ENCODE measurements at places on chromosomes 13 and 19.

- DNase-seq = peak; percentile 81
Measured at GRCh38 chr19:53076984-53077383, 26.2 kb downstream of the ZNF160 start.

DNA sequence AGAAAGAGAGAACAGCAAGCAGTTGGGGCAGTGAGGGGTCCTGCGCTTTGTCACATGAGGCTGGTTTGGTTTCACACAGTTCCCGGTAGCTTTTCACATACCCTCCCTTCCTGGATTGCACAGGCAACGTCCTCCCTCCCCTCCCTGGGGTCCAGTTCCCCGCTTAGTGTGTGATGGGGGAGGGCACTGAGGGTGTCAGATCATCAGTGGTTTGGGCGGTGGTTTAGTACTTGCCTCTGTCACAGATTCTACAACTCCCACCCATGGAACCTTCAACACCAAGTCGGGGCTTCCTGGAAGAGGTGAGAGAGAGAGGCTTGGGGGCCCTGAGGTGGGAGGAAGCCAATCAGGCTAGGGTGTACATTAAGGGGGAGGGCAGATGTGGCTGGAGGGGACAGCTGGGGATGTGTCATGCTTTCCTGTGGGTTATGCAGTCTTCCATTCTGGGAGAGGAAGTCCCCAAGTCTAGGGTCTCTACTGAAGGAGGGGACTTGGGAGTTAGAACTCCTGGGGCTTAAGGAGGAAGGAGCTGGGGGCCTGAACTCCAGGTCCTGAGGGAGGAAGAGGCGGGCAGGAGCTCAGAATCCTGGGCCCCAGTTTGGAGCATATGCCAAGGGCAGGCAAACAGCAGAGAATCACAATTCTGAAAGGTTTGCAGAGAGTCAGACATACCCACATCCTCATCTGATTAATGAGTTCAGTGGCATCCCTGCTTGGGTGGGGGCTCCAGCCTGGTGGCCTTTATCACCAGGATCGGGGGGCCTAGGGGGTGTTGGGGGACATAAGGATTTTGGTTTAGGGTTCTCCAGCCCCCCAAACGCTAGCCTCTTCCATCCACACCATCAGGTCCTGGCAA lies at the start of gene NKG7:
NKG7 (minus strand) TSS at position 6 of the 856 bp plus-strand sequence. CDS start 119 bp downstream, outside the sequence.
- DNase-seq = peak; percentile 32

DNA sequence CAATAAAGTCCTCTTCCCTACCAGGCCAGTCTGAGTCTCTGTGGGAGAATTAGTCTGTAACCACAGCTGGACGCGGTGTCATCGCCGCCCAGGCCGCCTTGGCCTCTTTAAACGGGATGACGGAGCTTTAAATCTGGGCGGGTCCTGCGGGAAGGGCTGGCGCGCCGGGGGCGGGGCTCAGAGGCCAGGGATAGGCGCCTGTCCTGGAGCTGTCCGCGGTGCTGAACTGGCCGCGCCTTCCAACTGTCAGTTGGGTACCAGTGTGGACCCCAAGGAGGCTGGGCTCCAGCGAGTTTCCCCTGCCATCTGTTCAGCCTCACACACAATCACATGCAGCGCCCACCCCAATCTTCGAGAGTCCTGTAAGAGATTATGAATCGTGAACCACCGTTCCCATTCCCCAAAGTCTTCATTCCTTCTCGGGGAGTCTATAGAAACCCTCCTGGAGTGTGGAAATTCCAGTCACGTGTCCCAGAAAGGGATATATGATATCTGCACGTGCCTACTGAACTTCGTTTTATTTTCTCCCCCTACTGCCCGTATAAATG lies 11.5 kb downstream of the APLP1 start:
- DNase-seq = peak; percentile 95

- no peak for DNase-seq
Measured at GRCh38 chr13:83414393-83414792, 467.9 kb downstream of the SLITRK1 start.

- no peak for DNase-seq
Measured at GRCh38 chr13:46051968-46052318, 603 bp downstream of the ZC3H13 start.

- DNase-seq = no peak
Measured at GRCh38 chr13:21901811-21902708, 231.2 kb downstream of the FGF9 start.

- no peak for DNase-seq
Measured at GRCh38 chr13:72004246-72004645, 137.2 kb upstream of the DACH1 start.

DNA sequence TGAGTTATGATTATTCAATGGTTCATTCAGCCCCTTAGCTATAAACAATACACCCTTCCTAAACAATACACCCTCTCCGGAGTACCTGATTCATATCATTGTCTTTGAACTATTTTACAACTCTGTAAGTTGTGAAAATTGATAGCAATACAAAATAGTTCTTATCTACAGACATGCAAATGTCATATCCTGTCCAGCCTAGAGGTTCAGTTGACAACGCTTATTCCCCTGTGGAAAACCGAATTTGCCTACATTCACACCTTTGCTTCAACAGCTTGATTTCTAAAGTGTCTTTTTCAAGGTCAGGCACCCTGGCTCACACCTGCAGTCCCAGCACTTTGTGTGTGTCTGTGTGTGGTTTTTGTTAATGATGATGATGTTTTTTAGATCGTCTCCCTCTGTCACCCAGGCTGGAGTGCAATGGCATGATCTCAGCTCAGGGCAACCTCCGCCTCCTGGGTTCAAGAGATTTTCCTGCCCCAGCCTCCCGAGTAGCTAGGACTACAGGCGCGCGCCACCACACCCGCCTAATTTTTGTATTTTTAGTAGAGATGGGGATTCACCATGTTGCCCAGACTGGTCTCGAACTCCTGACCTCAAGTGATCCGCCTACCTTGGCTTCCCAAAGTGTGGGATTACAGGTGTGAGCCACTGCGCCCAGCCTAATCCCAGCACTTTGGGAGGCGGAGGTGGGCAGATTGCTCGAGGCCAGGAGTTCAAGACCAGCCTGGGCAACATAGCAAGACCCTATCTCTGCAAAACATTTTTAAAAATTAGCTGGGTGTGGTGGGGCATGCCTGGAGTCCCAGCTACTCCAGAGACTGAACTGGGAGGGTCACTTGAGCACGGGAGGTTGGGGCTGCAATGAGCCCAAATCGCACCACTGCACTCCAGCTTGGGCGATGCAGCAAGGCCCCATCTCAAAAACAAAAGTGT lies 9.6 kb downstream of the C19orf53 start:
- DNase-seq = no peak

GRCh38 chr13:44487989-44488388 lies 88.1 kb downstream of the TSC22D1 start:
- no peak for DNase-seq

- DNase-seq = no peak
Measured at GRCh38 chr19:42521346-42522030, 6.8 kb downstream of the CEACAM1 start.

DNA sequence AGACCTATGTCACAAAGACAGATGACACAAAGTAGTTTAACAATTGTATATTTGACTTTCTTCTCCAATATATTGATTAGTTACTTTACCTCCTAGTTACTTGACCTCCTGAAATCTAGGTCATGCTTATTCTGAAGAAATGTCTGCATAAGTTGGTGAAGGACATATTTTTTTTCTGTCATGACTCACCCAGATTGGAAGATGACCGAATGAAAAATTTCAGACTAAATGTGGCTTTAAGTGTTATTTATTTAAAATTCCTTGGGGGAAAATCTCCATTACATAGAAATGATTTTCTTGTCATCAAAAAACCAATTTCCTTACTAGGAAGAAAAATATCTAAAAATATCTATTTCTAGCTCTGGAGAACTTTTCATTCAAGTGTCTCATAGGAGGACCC lies 217.1 kb downstream of the POSTN start:
- DNase-seq = no peak

DNA sequence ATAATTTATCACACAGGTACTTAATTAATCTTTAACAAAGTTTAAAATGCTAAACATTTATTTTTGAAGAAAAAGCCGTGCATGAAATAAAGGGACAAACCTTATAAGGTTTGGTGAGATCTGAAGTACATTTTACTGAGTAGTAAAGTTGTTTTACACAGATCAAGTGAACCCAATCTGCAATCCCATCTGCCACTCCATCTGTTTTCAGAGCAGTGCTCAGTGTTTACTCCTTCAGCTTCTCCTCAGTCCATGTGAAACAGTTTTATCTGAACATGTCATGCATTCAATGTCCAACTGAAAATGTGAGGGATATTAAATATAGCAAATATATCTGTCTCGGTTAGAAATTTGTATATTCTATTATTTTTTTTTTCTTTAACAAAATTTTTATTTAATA lies 166.8 kb downstream of the MAB21L1 start:
- no peak for DNase-seq

DNA sequence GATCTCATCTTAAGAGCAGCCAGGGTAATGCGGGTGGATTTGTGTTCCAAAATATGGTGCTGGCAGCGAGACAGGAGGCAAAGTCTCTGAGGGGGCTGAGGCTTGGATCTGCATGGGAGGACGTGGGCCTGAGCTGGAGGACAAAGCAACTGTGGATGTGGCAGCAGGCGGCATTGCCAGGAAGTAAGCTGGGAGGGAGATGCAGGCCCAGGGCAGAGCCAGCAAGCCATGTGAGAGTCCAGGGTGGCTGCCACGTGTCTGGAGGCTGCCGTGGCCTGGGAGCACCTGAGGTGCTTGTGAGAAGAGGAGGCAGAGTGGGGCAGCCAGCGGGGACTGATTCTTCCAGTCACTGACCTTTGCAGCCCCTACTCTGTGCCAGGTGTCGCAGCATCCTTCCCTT lies 52.0 kb downstream of the DPF1 start:
- no peak for DNase-seq

DNA sequence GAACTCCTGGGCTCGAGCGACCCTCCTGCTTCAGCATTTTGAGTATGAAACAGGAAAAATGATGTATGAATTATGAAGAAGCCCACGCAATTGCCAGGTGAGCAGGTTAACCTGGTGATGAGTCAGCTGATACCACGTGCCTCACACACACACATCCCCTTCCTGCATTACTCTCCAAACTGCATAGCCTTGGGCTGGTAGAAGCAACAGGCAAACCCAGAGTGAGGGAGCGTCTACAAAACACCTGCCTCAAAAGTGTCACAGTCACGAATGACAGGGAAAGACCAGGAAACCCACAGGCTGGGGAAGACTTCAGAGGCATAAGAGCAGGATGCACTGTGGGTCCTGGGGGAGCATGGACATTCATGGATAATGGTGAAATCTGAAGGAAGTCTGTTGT lies 192.8 kb upstream of the IRS2 start:
- no peak for DNase-seq

GRCh38 chr19:36771261-36772231 lies 1.1 kb downstream of the ZNF850 start:
- peak; percentile 85 for DNase-seq

- DNase-seq = no peak
Measured at GRCh38 chr13:43664700-43665191, 122.0 kb downstream of the ENOX1 start.

DNA sequence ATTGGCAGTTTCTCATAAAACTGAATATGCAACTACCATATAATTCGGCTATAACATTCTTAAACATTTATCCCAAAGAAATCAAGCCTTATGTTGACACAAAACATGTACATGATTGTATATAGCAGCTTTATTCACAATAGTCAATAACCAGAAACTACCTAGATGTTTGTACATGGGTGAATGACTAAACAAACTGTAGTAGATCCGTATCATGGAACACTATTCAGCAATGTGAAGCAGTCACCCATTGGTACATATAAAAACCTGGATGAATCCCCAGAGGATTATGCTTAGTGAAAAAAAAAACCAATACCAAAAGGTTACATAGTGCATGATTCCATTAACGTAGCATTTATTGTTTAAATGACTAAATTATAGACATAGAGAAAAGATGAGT lies 471.7 kb upstream of the KLHL1 start:
- DNase-seq = no peak

- no peak for DNase-seq
Measured at GRCh38 chr19:55297267-55297666, 13.5 kb downstream of the BRSK1 start.

Data from aorta (tissue), 5 donors.